ENCODE measurements at places on chromosomes 11 and 22. TPM values are rescaled to one million over a fixed set of nuclear protein-coding genes. Genes with fewer than 3 reads are reported as not detected.

The PANX2 gene
- total RNA-seq, result not detected

The INS gene
- total RNA-seq, result not detected

The CREB3L1 gene
- total RNA-seq, result 0.81 TPM

The SPTBN2 gene
- 1.8 TPM for total RNA-seq

The FAM181B gene
- total RNA-seq, result 1.5 TPM

The TRIM48 gene
- total RNA-seq, result not detected

The TAF1D gene
- 42.5 TPM for total RNA-seq

DNA sequence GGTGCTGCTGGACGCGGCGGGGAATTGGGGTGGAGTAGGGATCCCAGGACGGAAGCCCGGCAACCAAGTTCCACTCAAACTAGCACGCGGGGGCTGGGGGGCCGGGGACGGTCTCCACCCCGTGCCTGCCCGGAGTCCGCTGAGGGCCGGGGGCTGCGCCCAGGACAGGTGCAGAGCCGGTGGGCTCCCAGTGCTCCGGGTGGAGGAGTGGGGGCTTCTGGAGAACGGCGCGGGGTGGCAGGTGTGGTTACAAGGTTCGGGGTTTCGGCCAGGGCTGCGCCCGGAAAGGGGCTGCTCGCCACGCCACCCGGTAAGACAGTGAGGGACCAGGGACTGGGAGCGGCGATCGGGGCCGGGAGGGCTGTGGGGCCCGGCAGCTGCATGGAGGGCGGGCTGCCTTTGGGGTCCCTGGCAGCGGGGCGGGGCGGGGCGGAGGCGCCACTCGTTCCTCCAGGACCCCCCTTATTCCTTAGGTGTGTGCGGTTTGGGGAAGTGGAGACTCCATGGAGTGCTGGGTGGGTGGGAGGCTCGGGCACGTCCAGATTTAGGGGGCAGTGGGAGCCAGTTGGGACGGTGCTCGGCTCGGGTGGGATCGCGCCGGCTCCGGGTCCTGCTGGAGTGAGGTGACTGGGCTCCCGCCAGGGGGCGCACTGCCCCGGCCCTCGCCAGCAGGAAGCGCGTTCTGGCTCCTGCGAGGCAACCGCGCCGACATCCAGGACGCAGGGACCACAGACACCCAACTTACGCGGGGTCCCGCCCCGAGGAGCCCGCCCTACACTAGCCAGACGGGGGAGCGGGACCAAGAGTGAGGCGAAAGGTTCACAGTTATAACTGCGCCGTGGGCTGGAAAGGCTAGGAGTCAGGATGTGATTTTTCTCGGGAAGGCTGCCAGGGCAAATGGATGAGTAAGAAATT is 868 bp downstream of the TSPAN18 start:
- ATAC-seq, result peak; percentile 87

GRCh38 chr11:34055218-34056000 is 3.9 kb downstream of the CAPRIN1 start:
- ATAC-seq, result no peak

DNA sequence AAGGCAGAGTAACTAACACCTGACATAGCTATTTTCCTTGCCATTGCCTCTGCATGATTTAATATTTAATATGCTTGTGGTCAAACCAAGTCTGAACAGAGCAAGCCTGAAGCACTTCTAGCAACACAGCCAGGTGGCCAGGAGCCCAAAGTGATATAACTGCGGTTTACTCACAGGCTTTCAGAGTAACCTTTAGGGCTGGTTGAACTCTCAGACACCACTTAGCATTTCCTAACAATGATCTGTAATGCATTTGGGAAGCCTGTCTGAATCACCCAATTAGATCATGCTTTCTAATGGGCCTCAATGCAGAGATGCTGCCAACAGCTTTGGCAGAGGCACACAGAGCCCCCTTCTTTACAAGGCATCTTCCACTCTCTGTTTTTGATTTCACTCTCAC is 96.1 kb downstream of the FDX1 start:
- ATAC-seq, result peak; percentile 54

DNA sequence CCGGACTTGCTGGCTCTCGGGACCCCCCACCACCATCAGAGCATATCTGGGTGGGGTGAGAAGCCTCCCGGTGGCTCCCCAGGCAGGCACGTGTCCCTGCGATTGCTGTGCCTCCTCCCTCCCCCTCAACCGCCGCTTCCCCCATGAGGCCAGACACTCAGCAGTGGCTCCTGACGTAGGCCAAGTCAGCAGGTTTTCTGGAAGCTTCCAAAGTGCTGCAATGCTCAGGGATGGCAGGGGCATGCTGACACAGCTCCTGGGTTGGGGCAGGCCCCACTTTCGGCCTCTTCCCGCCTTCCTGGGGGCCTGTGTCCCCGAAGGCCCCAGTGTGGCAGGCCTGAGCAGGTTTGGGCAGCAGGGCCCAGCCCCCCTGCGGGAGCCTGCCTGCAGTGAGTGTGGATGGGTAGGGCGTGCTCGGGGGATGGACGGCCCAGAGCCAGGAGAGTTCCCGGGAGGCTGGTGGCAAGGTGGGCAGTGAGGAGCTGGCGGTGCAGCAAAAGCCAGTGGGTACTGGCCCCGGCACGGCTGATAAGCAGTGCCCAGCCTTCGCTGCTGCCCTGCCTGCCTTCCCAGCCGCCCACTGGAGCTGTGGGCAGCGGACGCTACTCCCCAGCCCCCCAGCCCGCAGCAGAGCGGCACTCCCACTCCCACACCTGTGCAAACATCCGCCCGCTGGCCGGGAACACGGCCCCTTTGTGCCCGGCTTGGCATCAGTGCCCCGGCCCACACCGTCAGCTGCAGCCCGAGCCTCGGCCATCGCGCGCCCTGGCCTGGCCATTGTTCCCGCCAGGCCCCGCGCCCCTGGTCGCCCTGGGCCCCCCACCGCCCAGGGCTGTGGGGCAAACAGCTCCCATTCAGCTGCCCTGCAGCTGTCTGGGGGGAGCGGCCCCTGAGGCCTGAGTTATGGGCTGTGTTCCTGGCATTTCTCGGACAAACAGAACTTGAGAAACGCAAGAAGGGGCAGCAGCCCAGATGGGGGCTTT is 125.0 kb downstream of the KCNQ1OT1 start:
- ATAC-seq, result no peak

DNA sequence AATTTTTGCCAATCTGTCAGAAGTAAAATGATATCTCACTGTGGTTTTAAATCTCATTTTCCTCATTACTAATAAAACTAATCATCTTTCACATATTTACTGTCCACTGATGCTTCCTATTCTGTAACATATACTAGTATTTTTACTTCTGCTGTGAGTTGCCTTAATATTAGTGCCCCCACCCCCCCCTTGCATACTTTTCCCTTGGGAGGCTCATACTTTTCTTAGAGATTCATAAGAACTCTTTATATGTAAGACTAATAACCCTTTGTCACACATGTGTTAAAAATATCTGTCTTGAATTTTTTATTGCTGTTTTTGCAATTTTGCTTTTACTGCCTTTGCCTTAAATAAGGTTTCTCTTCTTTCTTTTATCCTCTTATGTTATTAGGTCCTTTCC is 87.2 kb downstream of the PHF21A start:
- no peak for ATAC-seq

DNA sequence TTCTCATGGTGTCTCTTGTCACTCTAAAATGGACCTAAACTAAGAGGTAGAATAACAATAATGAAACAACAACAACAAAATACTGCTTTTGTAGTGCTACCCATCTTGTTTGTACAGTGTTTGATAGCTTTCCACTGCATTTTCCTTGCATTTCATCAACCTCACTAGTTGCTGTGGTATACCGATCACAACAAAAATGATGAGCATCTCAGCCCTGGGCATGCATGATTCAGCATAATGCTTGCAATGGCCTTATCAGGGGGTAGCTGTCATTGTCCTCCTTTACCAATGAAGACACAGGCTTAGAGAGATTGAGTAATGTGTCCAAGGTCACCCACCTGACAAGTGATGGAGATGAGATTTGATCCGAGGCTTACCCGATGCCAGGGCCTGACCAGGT is 682.5 kb downstream of the NTM start:
- no peak for ATAC-seq

- no peak for ATAC-seq
These were observed 12.4 kb downstream of the C11orf21 start for GRCh38 chr11:2289350-2289749.

GRCh38 chr11:58980159-58980843 is 41.0 kb downstream of the GLYATL1 start:
- no peak for ATAC-seq

DNA sequence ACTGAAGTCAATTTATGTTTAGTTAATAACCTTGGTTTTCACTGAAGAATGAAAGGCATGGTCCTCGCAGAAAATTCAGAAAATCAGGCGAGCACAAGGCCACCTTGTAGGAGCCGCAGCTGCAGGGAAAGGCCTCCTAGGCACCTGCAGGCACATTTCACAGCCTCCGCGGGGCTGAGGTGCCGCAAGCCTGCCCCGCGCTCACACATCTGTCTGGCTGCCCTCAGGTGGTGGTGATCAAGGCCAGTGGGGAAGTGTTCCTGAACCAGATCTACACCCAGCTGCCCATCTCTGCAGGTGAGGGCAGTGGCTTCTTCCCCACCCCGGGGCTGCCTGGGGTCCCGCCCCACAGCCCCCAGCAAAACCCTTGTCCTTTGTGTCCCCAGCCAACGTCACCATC is 10.5 kb downstream of the MUC5AC start:
- no peak for ATAC-seq

DNA sequence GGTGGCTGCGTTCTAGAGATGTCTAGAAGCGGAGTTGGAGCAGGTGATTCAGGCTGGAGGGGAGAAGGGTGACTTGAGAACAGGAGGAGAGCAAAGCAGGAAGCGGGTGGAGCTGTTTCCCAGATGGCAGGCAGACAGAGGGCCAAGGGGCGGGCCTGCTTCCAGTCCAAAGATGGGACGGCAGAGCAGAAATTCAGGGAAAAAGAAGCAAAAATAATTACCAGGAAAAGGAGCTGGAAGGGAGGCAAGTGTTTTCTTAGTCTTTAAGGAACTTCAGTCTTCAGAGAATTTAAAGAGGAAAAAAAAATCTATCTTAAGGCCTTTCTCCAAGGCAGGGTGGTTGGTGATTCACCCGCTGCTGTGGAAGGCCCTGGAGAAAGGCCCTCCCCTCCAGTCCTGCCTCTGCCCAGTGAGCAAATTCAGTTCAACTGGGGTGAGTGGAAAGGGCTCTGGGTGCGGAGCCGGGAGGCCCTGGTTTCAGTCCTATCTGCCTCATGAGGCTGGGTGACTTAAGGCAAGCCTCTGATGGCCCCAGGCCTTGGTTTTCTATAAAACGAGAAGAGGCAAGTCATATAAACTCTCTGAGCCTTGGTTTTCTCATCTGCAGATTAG is 4.5 kb upstream of the CREB3L1 start:
- peak; percentile 81 for ATAC-seq

DNA sequence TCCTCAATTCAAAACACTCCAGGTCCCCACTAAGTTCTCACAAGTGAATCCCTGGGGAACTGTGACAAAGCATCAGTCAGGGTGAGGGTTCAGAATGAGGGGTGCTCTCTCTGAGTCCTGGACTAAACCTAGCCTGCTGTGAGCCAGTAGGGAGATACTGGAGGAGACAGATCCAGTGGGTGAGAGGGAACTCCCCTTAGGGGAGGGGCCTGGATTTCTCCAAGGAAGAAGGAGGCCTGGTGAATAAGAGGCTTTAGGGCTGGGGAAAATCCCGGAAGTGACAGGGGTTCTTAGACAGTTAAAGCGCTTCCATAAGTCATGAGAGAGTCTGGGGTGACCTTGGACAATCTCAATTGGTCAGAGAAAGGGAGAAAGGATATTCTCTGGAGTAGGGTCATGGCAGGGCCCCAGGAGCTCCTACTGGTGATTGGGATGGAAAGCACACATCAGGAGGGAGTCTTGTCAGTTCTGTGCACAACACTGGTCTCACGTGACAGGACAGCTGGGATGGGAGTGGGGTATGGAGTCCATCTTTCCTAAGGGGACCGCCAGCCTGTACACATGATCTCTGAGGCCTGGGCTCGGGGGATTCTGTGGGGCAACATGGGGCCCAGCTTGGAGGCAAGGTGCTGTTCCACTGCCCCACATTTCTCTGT is 1.5 kb downstream of the TBC1D10A start:
- ATAC-seq, result peak; percentile 59

DNA sequence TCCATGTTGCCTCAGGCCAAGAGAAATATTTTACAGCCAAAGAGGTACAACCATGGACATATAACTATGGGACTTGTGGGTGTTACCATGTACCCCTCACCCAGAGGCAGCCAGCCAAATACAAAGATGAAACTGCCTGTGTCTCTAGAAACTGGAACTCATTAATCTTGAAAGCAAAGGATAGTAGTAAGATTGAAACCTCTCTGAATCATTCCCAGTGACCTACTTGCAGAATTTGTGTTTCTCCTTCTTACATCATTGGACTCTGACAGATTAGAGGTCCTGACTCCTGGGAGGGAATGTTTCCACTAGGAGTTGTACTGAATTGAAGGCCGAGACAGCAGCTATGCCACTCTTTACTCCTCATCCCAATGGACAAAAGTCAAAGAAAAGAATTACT is 257.4 kb upstream of the UBASH3B start:
- ATAC-seq, result no peak

DNA sequence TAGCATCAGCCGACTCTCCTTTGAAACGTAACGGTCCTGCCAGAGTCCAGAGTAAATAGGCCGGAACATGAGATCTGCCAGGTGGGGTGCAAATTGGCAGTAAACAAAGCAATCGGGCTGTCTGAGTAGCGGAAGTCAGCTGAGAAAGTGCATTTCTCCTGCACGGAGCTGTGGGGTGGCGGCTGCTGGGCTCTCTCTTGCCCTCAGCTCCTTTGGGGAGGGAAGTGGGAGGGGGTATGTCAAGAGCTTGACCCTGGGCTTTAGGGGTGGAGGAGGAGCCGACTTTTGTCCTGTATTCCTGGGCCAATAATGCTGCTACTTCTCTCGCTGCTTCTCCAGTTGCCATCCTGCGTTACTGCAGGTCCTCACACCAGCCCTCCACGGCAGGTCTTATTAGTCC is 11.6 kb downstream of the GRIK4 start:
- no peak for ATAC-seq

DNA sequence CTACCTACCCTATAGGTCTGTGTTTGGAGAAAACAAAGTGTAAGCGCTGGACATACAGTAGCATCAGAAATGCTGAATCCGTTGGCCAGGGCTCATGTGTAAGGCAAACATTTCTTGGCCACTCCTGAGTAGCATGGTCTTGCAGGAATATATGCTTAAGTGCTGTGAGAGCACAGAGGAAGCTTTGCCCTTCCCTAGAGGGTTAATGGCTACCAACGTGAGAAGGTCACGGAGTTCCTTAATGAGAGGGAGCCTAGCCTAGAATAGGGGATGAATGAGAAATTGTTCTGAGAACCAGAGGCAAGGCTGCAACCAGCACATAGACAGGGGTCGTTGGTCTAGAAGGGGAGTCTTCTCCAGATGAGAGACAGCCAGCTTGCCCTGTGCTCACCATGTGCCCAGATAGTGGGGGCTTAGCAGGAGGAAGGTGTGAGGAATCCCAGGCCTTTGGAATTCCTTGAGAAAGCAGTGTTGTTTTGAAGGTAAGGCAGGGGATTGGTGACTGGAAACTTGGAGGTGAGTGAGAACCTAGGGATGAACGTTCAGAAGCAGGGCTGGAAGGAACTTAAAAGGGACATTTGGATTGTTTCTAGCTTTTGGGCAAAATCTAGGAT is 29.5 kb downstream of the RCOR2 start:
- ATAC-seq, result no peak

DNA sequence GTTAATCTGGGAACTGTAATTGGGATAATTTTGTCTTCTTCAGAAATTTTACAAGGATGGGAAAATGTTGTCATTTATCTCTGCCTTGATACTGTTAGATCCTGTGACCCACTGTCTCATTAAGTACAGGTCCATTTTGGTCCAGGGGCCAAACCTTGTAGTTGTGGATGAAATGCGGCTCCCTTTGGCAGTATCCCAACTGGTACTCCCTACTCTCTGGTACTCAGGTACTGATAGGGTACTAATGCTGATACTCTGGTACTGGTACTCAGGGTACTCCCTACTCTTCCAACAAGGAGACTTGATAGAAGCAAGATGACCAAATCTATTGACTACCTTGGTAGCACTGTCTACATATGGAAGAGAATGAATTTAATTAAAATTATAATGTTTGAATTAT is 97.9 kb downstream of the GRAMD1B start:
- no peak for ATAC-seq
